ENCODE measurements at places on chromosomes 7 and 10.

DNA sequence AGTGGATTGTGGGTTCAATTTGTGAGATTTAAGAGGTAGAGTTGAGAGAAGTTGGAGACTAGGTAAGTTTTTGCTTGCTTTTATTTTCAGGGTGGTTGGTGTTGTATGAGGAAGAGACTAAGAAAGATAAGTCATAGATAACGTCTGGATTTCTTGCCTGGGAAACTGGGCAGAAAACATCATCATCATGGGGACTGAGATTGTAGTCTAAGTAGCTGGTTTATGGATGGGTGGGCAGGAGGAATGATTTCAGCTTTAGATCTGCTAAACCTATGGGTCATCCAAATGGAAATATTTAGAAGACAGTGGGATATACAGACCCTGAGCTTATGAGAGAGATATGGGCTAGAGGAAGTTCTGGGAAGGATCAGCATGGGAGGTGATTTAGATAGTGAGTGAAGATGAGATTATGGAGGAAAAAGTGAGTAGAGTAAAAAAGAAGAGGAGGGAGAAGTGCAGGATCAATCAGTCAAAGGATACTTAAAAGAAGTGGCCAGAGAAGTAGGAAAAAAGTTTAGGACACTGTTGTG, 169.8 kb downstream of the WNT2 start:
- DNase-seq = no peak

DNA sequence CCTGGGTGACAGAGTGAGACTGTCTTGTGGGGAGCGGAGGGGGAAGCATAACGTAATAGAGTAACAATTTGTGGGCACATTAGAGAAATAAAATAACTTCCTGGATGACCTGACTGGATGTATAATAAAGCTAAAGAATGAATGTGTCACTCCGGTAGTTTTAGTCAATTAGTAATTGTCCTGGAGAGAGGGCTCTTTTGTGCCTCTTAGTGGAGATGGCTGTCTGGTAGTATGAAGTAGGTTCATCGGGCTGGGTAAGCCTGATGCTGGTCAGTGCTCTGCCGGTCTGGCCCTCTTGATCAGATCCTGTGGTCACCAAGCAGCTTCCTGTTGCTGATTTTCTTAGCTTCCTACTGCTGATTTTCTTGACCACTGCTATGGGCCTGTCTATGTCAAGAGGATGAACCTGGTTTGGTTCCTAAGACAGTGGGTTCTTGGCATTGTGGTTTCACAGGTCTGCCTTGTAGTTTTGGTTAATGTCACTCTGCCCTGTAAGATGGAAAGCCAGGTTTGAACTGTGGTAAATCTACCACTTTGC, 34.1 kb downstream of the ZRANB1 start:
- DNase-seq = no peak

- DNase-seq = no peak
These were observed 37.2 kb downstream of the IKZF1 start for GRCh38 chr7:50341724-50342123.

DNA sequence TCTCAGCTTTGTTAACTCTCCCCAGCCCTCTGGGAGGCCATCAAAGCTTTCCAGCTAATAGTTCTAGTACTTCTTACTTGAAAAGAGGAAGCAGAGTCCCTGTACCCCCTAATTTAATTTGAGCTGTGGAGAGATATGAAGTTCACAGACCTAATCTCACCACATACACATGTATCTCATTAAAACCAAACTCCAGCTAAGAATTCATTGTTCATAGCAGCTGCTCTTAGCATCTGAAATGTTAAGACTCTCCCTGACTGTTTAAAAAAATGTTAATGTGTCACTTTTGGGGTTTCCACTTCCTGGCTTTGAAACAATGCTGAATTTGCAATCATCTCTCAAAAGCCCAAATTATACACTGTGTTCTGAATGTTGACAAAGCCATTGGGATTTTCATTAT, 16.2 kb upstream of the MRC1 start:
- no peak for DNase-seq

DNA sequence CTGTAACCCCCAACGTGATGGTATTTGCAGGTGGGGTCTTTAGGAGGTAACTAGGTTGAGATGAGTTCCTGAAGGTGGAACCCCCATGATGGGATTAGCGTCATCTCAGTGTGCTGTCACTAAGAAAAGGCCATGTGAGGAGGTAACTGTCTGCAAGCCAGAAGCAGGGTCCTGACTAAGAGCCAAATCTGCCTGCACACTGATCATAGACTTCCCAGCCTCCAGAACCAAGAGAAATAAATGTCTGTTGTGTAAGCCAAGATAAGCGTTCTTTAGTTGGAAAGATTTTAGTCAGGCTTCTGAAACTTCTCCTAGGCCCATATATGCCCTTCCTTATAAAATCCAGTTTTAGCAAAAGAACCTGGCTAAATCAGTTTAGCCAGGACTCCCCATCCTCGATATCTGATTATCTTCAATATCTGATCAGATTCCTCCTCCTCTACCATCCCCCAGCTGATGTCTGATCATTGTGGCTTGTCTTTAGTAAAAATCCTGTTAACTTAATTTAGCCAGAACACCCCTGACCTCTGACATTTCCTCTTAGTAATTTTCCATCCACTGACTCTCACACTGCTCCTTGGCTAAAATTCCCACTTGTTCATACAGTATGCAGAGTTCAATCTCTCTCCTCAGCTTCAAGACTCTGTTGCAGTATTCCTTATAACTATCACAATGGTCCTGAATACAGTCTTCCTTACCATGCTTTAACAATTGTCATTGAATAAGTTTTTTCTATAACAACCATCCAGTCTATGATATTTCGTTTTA, 835.4 kb upstream of the PHF14 start:
- no peak for DNase-seq

GRCh38 chr10:73940634-73941221, 29.8 kb downstream of the PLAU start:
- DNase-seq = peak; percentile 77

GRCh38 chr10:93816123-93816747, 58.5 kb downstream of the LGI1 start:
- no peak for DNase-seq

- DNase-seq = no peak
These were observed 96.7 kb upstream of the LAMB4 start for GRCh38 chr7:108226816-108227299.

DNA sequence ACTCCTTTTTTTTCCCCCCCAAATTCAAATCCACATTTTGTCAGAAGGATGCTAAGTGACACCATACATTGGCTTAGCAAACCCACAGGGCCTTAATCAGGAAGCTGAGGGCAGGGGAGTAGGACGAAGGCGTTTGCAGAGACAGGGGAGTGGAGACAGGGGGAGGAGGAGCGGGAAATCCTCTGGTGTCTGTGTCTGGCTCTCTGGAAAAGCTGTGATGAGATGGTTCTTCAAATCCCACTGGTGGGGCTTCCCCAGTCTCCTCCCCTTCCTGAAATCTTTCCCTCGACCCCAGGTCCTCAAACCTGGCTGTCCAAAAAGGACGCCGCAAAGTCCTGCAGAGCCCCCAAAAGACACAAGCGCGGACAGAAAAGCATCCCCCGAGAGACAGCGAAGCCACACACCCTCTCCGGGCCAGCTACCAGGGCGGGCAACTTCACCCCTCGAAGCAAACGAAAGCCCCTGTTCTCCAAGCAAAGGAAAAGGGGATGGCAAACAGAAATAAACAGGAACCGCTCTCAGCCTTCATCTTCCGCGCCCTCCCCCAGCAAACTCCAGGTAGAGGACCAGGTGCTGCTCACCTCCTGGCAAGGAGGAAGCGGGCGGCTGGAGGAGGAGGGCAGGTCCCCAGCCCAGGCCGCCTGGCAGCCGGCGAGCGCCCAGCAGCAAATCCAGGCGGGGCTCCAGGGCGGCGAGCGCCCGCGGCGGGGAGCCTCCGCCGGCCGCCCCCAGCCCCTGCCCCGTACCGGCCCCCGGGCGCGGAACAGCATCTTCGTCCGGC, 520 bp downstream of the ELAPOR2 start:
- no peak for DNase-seq

DNA sequence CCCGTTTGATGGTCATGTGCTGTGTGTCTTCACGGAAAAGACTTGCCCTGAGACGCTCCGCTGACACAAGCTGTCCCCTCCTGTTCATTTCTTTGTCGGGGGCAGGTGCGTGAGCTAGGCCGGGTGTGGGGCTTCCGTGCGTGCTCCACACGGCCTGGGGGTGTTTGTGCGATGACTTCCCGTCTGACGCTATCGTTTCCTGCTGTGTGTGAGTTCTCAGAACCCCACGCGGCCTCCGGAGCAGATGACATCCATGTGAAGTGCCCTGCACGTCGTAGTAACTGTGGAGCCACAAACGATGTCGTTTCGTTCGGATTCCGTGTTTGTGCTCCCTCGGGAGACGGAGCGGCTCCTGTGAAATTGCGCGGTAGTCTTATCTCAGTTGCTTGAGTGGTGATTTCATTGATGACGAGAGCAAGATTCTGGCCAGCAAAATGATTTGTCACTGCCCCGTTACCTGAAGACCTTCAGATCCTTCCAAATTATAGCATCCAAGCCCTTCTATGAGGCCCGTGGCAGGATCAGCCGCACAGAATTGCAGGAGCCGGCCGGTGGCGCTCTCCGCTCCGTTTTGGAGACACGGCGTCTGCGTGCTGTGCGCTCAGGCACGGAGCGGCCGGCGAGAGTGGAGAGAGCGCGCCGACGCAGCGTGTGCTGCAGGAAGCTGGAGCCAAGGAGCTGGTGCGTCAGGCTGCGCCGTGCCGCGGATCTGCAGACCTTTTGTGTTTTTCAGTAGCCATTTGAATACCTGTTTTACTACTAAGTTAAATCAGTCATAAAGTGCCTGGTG, 94.9 kb downstream of the NKX6-2 start:
- no peak for DNase-seq

- no peak for DNase-seq
These were observed 72.3 kb downstream of the AMZ1 start for GRCh38 chr7:2760098-2760889.

DNA sequence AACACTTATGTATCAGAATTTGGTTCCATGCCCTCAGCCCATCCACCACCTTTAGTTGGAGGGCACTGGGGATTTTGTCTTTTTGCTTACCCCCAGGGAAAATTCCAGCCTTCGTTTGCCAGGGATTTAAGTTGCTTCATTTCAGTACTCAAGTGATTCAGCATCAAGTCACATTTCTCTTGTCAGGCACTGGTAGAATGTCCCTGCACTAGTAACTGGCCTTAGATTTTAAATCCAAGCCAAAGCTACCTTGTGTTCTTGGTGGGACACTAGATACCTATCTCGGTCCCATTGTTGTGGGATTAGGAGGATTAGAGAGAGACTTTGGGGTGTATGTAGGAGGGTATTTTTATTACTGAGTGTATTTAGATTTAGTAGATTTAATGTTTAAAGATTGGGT, 613.1 kb downstream of the SUGCT start:
- DNase-seq = no peak

DNA sequence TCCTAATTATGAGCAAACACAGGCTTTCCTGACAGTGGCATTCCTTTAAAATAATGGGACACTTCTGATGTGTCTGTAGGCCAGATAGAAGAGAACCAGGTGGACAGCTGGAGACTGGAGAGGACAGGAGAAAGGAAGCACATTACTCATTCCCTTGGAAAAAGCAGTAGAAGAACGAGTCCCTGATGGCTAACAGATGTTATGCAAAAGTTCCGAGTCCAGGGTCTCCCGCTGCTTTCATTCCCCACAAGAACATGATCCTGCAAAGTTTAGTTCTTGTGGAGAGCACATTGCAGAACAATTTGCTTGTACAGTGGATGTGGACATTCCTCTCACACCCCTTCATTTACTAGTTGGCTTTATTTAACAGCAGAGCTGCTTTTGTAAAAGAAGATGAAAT, 137.6 kb downstream of the GPAM start:
- no peak for DNase-seq

DNA sequence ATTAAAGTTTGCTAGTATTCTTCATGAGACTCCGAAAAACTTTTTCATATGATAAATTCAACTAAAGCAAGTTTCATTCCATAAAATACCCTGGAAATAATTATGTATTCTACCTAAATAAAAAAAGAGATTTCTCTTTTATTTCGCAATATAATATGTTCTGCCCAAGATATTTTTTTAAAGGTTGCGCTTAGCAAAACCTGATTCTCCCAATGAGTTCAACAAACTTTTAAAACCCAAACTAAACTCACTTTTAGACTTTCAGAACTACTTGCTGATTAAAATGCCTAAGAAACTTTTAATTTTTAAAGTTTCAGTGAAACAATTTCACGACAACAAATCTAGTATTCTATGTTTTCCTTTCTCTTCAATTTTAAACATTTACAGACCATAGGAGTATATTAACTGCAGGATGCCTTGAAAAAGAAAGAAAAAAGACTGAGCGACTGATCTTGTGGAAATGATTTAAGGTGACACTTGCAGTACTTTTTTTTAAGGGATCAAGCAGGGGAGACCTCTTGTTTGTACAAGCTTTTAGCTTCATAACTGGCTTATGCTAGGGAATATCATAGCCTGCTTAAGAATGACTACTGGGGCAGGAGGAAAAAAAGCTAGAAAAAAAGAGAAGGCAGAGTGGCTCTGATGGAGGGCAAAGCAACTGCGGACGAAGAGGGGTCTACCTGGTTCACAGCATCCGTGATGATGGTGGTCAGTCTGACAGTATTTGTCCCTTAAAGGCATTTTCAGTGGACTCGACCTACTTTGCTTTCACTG, 1.5 kb downstream of the ZNF800 start:
- DNase-seq = no peak

- no peak for DNase-seq
These were observed 45.5 kb upstream of the SLC29A4 start for GRCh38 chr7:5237286-5237685.

DNA sequence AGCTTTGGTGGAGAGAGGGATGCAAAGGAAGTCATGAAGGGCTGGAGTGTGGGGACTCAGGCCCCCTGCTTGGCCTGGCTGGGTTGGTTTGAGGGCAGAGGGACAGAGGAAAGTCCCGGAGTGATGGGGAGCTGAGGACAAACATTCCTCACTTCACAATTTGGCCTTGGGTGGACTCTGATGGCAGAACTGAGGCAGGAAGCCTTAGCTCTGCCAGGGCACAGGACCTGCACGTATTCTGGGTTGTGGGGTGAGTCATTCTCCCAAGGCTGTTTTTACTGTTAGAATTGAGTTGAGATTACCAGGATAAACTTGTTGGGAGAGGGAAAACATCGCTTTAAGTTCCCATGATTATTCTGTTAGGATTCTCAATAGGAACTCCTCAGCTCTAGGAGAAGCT, 2.6 kb downstream of the GOLGA7B start:
- no peak for DNase-seq

- no peak for DNase-seq
These were observed 980.5 kb downstream of the LRMDA start for GRCh38 chr10:76411729-76412435.

Data from stimulated activated CD8-positive, alpha-beta memory T cell treated with anti-CD3 and anti-CD28 coated beads, Interleukin-4, amount 100 ng/mL, for 1 hour (primary cell).